ENCODE measurements at places on chromosomes 7 and 10.

DNA sequence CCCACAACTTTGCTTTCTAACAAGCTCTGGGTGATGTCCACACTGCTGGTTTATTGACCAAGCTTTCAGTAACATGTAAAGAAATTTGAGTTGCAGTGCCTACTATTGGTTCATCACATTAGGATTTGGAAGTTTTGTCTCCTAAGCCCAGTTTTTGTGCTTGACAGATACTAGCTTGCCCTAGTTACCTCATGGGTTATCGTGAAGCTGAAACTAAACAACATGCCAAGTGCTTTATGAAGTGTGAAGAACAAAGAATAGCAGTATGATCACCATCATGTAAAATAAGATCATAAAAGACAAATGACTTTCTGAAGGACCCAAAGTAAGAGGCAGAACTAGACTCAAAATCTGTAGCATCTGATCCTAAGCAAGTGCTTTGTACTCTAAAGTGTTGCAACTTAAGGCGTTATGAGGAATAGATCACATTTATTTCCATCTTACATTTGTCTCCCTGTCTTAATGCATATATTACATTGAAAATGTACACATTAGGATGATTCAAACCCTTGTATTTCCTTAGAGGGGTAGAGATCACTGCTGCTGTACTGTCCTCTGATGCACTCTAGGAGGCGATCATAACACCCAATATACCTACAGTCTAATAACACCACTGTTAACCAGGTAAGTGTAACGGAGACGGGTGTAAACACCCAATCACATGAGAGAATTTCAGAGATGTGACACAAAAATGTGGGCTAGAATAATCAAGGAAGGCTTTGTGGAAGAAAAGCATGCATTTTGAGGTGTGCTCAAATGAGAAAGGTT, 71.3 kb downstream of the NRCAM start:
- DNase-seq = no peak

DNA sequence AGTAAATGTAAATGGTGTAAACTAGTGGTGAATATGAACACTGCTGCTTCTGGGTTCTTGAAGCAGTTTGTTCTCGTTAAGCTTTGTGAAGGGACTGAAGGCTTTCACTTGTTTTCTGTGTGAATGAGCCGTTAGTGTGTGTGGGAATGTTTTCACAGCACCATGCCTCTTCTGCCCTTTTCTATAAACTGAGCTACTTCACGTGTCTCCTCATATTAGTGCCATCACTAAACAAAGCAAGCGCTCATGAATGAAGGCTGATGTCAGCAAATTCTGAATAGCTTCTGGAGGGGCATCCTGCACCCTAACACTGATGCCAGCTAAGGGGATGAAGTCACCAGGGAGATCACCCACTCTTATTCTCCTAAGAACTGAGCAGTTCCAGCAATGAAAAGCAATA, 205.6 kb upstream of the ETV1 start:
- no peak for DNase-seq

DNA sequence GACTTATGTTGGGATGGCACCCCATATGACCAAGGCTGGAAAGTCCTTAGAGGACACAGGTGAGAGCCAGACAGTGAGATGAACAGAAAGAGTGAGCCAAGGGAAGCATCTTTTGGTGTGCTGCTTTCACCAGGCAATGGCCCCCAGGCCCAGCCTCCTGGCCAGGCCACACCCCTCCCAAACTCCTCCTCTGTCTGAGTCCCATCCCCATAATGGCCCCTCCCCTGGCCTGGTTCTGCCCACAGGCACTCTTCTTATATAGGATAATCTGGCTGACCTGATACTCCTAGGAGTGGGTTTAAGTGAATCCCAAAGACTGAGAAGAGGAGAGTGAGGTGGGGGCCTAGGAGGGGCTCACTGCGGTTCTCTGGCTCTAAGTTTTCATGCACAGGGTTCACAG, 252.5 kb downstream of the RPS24 start:
- DNase-seq = no peak

DNA sequence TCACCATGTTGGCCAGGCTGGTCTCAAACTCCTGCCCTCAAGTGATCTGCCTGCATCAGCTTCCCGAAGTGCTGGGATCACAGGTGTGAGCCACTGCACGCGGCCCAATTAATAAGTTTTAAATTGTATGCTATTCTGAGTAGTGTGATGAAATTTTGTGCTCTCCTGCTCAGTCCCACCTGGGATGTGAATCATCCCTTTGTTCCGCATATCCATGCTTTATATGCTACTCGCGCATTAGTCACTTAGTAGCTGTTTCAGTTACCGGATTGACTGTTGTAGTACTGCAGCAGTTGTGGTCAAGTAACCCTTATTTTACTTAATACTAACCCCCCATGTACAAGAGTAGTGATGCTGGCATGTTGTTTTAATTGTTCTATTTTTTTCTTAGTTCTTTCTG, 47.3 kb upstream of the OIT3 start:
- no peak for DNase-seq

GRCh38 chr7:145624618-145625017, 492.0 kb upstream of the CNTNAP2 start:
- DNase-seq = no peak
